ENCODE measurements at places on chromosomes 7 and 10.
A peak's percentile ranks its signal among the peaks of the same experiment; 100 is the strongest.

DNA sequence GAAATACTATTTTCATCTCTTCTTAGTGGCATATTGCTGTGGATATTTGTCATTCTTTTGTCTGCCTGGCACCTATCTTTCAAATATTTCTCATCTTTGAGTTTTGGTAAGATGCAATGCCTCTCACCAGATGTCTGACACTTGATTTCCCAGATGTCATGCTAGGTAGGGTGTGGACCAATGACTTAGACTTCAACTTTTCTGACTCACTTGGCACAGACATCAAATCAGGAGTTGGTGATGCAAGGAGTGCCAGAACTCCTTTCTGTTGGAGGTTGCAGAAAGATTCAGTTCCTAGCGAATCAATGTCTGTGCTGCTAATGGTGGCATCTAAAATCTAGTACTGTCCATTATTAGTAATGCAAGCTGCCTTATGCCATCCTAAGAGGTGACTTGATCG, 216.9 kb upstream of the FERD3L start:
- DNase-seq = no peak

- DNase-seq = no peak
These were observed 29.5 kb downstream of the CLDN12 start for GRCh38 chr7:90432752-90433151.

GRCh38 chr10:12937527-12937926, 64.0 kb downstream of the CCDC3 start:
- DNase-seq = no peak

- no peak for DNase-seq
These were observed 29.8 kb downstream of the GSDME start for GRCh38 chr7:24727154-24728120.

DNA sequence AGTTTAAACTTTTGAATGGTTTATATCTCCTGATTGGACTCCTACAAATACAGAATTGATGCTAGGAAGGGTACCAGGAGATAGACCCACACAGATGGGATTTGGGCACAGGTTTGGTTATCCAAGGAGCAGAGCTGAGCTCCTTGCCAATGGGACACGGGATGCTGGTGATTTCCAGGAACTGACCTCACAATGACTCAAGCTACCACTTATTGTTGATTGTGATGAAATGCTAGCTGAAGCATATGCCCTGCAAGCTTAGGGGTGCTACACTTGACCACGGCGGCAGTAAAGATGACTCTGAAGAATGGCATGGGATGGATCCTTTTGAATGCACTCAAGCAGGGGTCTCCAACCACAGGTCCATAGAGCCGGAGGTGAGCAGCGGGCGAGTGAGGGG, 45.5 kb upstream of the VKORC1L1 start:
- DNase-seq = no peak

- no peak for DNase-seq
These were observed 4.0 kb downstream of the RADIL start for GRCh38 chr7:4879396-4880081.

DNA sequence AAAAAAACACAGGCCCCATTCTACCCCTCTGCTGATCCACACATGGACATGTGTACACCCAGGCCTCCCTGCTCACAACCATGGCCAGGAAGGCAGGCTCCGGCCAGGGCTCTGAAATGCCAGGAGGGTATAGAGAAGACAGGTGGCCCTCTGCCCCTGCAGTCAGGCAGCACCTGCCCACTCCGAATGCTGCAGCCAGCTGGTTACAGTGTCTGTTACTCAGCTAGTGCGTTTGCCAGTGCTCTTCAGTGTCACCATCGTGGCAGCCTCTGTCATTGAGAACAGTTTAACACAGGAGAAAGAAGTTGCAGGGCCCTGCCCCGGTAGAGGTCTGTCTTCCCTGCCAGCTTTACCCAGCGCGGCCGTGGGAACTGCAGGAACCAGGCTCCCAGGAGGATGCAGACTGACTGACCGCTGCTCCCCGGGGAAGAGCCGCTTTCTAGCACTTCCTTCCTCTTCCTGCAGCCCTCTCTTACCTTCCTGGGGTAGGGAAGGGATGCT, 128.8 kb upstream of the FAM20C start:
- no peak for DNase-seq

- no peak for DNase-seq
These were observed 33.8 kb downstream of the MKI67 start for GRCh38 chr10:128092454-128092853.

GRCh38 chr10:130901311-130902165, 410.0 kb downstream of the TCERG1L start:
- no peak for DNase-seq

GRCh38 chr7:107754642-107755041, 10.7 kb downstream of the CBLL1 start:
- no peak for DNase-seq

- no peak for DNase-seq
These were observed 198.1 kb upstream of the PPP2R2D start for GRCh38 chr10:131702531-131703356.

DNA sequence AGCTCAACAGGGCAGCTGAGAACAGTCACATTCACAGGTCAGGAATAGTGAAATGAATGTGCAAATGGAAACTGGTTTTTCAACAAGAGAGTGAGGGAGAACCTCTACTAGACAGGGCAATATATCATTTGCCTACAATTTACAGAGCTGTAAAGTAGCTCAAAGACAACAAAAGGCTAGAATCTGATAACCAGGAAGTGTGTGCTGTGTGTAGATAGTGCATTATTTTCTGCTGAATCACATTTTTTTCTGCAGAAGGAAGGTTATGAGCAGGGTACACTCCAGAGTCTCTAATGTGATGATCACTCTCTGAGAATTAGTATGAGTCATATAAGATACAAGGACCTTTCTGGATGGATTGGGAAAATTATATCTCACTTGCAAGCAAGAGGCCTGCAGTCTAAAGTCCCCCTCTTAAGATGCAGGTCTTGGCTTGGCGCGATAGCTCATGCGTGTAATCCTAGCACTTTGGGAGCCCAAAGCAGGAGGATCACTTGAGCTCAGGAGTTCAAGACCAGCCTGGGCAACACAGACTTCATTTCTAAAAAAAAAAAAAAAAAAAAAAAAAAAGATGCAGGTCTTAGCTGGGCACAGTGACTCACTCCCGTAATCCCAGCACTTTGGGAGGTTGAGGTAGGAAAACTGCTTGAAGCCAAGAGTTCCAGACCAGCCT, 59.9 kb upstream of the COBL start:
- no peak for DNase-seq

GRCh38 chr7:137731436-137731835, 115.3 kb downstream of the DGKI start:
- DNase-seq = no peak

GRCh38 chr7:74467876-74468275, 14.2 kb downstream of the GTF2IRD1 start:
- no peak for DNase-seq

DNA sequence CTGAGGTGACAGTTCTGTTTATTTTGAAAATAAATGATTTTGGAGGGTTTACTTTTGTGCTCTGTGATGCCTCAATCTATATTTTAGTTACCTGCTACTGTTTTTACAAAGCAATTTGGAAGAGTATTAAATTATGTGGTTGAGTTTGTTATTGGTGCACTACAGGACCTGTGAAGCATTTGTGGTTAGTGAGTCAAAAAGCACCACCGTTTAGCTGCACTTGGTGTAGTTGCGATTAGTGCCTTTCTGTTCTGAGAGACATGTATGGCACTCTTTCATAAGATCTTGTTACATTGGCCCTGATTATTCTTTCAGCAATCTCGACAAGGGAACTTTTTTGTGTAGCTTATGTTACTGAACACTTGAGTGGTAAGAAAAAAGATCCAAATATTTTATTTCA, 132.2 kb downstream of the BBS9 start:
- DNase-seq = no peak

GRCh38 chr10:30027057-30028005, 32.1 kb downstream of the JCAD start:
- DNase-seq = peak; percentile 97

- no peak for DNase-seq
These were observed 242.8 kb downstream of the PTPRN2 start for GRCh38 chr7:158344706-158345300.

DNA sequence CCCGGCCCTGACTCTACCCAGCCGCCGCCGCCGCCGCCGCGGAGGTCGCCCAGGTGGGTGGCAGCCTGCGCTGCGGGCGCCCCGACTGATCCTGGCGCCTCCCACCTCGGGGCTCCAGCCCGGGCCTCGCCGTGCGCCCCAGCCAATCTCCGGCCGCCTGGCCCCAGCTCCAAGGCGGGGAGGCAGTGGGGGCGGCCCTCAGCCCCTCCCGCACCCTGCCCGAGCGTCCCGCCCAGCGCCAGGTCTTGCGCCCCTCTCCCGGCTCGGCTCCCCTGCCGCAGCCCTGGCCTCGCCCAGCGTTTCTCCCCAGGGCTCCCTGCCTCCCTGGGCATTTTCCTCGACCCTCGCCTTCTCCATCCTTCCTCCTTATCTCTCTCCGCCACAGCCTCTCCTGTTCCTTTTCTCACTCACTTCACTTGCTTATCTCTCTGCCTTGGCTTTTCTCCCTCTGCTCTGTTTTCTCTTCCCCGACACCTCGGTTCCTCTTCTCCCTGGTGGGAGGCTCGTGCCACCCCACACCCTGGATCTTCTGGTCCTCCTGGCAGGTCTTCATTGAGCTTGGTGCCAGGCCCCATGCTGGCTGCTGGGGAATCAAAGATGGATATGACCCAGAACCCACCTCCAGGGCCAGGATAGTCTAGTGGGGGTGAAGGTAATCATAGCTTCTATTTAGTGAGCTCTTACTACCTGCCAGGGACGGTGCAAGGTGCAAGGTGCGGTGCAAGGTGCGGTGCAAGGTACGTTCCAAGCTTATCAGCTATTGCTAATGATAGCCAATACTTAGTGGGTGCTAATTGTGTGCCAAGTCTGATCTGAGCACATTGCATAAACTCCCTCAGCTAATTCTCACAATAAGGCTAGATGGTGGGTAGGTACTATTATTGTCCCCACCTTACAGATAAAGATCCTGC, at the start of gene SFRP5:
Gene SFRP5 (minus strand): TSS at position 87 of the 911 bp plus-strand sequence. CDS start 166 bp downstream, outside the sequence.
- DNase-seq = no peak

DNA sequence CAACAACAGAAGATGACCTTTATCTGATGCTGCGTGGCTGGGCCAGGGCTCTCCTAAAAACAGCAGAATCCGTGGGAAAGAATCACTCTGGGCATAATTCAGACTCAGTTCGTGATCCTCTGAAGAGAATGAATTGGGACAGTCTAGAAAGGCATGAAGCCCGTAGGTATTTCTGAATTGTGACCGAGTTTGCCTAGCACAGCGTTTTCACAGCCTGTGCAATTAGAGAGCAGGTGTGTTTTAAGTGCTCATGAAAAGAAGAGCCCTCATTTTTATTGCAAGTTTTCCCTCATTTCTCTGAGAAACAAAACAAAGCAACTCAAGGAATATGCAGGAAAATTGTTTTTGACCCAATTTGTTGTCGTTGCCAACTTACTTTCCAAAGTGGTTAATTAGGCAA, 366.2 kb downstream of the WDR11 start:
- no peak for DNase-seq

DNA sequence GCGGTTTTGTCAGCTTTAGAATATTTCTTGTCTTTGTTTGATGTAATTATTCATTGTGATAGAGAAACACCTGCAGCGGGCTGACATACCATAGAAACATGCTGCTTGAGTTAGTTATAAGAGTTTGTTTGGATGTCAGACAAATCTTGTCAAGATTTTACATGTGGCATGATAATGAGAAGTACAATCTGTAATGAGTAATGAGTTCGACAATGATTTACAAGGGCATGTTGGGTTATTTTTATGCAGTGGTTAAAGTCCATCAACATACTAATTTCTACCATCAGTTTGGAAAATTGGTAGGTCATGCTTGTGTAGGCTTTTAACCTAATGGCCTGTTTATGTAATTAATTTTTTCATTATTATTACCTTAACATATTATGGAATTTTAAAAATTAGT, 31.3 kb downstream of the FZD1 start:
- DNase-seq = no peak

GRCh38 chr7:129530795-129531391, 28.6 kb downstream of the SMKR1 start:
- no peak for DNase-seq

DNA sequence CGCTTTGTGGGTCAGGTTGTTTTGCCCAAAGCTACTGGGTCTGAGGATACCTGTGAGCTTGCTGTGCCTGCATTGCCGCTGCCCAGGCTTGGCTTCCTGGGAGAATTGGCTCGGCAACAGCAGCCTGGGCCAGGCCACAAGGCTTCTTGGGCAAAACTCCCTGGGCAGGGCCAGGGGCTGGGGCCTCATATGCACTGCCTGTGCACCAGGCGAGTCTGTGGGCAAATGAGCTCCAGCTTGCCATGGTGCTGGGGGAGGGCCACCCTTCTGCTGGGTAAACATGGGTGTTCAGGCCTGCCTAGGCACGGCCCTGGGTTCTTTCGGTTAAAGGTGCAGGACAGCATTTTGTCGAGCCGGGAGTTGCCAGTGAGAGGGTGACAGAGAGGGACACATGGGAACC, 19.4 kb downstream of the ZMIZ1 start:
- DNase-seq = no peak

GRCh38 chr10:49618821-49619220, 5.0 kb downstream of the CHAT start:
- no peak for DNase-seq

GRCh38 chr10:131195116-131195515, 116.4 kb downstream of the TCERG1L start:
- DNase-seq = no peak

GRCh38 chr10:89888321-89889070, 187.1 kb downstream of the KIF20B start:
- no peak for DNase-seq

DNA sequence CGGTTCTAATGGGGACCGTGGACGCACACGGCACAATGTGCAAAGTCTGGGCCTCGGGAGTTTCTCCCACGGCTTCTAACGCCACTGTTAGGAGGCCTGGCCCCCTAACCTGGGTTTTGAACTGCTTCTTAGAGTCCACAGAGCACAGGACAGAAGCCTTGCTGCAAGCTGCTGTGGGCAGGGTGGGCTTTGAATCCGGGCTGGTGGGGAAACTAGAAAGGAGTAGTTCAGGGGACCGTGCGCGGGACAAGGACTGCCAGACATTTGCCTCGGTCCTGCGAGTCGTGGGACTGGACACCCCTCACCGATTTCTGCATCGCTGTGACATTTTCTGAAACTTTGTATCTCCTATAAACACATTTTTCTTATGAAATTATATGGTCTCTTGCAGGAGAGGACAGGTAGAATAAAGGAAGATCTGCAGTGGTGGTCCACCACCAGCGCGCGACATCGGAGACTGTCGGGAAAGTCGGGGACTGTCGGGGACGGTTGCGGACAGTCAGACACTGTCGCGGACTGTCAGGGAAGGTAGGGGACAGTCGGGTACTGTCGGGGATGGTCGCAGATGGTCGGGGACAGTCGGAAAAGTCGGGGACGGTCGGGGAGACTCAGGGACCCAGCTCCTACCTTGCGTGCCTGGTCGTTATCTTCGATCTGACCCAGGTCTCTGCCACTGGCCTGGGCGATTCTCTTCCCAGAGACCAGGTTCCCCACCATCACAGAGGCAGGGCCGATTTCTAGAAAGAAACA, 222.1 kb downstream of the ZMYND11 start:
- no peak for DNase-seq
